ENCODE measurements at places on chromosomes 16 and 17.

DNA sequence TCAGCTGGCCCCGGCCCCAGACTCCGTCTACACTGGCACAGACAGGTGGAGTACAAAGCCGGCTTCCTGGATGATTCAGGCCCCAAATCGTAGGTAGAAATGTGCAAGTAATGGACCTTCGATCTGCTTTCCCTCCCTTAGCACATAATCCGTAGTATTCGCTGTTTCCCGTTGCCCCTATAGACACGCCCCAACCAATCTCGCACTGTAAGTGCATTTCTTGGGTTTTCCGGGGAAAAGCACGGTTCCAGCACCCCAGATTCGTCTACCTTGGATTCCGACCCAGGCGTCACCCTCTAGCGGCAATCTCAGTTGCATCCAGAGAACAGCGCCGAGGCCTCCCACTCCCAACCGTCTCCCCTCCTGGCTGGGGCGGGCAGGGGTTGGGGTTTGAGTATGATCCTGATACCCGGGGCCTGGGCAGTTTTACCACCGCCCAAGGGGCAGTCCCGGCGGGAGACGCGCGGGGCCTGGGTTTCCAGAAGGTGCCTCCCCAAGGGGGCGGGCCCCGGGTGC is 12.1 kb upstream of the FOXF1 start:
- no peak for DNase-seq

GRCh38 chr17:68288375-68288774 is 2.6 kb downstream of the SLC16A6 start:
- DNase-seq = peak; percentile 42

DNA sequence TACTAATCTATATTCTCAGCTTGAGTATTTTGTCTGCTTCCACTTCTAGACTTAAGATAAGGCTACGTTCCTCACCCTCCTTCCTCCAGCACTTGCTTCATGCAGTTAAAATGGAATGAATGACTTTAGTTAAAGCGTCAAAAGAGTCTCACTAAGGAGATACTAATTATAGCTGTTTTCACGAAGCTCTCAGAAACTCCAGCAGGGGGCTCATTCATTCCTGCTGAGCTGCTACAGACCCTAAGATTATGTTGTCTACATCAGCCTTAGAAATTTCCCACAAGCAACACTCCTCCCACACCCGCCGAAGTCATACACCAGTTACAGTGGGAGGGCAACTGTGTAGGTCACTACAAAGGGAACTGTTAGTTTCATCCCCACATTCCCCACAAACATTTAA is 57.0 kb upstream of the KIFC3 start:
- DNase-seq = no peak

GRCh38 chr17:9011001-9011400 is 10.3 kb upstream of the NTN1 start:
- DNase-seq = no peak

DNA sequence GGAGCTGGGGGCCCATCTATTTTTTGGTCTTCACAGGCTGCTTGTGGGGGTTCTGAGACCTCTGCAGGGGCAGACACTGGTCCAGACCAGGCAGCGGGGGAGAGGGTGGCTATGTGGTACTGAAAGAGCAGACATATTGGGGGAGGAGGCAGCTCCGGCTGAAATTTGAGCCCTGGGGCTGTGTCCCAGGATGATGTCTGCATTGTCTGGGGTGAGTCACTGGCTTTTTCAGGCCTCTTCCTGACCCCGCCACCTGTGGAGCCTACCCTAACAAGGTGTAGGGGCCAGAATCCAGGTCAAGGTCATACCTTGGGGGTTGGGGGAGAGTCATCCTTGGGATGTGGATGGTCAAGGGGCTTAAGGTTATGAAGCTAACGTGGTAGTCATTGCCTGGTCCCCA is 2.4 kb downstream of the CORO6 start:
- no peak for DNase-seq

DNA sequence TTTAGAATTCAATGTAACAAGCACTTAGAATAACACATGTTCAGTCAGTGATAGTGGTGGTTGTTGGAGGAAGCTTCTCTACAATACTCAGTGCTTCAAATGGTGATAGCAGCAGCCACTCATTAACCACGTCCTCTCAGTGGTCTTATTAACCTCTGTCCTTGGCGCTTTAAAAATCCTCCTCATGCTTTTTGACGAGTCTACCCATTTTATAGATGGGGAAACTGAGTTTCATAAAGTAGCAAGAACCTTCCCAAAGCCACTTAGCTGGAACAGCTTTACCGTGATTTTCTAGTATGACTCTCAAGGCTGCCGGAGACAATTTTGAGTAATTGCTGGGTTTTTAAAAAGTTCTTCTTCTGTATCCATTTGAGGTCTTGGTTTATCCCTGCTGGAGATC is 47.4 kb downstream of the PLCG2 start:
- no peak for DNase-seq

- DNase-seq = no peak
These were observed 22.4 kb downstream of the C1QTNF1 start for GRCh38 chr17:79046197-79046915.

- no peak for DNase-seq
These were observed 23.9 kb downstream of the MAPT start for GRCh38 chr17:45918241-45918745.

- DNase-seq = no peak
These were observed 235.2 kb upstream of the TNRC6C start for GRCh38 chr17:77723071-77723908.

GRCh38 chr17:50130559-50131305 is 772 bp upstream of the SAMD14 start:
- DNase-seq = no peak

DNA sequence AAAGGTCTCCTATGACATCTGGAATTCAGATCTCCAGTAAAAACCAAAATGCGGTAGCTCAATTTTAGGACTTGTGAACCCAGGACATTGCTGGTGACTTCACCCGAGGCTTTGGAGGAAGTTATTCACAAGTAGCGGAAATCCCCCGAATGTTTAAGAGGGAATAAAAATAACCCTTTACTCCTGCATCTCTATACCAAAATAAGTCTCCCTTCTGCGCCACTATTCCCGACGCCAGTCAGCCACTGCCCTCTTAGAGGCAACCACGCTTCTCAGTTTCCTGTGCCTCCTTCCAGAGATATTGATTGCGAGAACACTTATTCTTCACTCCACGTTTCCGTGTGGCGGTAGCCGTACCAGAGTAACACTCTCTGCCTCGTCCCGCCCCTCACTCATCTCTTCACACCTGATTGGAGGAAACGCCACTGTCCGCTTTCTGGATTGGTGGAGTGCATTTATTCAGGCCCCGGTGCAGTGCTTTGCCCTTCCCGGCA is 27.4 kb downstream of the EMP2 start:
- peak; percentile 56 for DNase-seq

DNA sequence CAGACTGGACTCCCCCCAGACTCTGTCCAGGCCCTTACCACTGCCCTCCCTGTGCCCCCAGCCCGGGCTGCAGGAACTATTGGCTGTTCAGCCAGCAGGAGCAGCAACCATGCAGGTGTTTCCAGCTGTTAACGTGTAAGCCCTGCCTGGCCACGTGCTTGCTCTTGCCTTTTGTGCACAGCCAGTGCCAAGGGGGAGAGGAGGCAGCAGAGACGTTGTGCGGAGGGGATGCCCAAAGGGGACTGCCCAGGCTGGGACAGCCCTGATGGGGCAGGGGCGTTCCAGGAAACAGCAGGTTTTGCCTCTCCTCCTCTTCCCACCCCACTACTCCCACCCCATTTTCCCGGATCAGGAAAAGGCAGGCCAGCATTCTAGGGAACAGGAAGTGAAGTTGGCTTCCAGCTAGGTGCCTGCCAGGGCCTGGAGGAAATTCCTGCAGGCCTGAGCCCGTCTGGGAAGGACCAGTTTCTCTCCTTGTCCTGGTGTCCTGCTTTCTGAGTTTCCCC is 16.7 kb upstream of the LASP1NB start:
- DNase-seq = no peak

DNA sequence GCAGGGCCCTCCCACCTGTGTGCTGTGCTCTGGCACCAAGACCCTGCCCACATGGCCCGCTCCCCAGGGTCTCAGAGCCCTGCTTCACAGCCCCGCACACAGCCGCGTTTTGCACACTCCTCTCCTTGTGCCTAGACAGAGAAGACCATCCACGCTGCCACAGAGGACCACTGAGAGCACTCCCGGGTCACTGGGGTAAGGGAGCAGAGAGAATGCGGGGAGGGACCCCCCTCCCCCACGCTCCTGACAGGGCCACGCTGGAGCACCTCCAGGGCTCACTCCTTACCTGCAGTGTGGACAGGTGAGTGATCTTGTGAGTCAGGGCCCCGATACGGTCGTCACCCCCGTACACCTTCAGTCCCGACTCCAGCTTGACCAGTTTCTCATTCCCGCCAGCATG is 7.0 kb downstream of the HAGH start:
- DNase-seq = no peak

DNA sequence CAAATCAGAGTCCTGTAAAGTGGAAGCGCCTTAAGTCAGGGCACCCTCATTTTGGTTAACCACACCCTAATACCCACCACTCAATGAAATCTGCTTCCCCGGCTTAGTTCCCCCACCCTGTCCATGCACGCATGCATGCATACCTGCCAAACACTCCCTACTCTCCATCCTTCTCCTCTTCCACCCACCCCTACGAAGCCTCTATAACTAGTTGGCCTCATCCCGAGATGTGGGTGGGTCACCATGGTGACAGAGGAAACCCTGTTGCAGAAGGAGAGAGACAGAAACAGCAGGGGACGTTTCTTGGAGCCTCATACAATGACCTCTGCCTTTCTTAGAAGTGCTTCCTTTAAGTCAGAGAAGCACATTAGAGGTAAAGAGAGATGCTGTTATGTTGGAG is 46.8 kb upstream of the DNAH9 start:
- no peak for DNase-seq

DNA sequence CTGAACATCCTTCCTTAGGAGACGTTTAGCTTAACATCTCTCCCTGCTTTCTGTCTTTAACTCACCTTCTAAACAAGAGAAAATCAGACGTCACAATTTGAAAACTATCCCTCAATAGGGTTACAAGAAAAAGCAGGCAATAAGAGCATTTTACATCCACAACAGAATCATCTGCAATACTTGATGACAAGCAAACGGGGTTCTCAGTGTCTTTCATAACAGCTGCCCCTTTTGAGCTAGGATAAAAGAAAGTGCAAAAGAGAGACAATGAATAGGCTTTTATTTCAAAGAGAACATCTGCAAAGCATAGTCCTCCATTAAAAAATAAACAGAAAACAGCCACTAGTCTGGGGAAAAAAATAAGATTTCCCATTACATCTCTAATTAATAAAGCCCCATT is 13.2 kb downstream of the XYLT1 start:
- DNase-seq = no peak

DNA sequence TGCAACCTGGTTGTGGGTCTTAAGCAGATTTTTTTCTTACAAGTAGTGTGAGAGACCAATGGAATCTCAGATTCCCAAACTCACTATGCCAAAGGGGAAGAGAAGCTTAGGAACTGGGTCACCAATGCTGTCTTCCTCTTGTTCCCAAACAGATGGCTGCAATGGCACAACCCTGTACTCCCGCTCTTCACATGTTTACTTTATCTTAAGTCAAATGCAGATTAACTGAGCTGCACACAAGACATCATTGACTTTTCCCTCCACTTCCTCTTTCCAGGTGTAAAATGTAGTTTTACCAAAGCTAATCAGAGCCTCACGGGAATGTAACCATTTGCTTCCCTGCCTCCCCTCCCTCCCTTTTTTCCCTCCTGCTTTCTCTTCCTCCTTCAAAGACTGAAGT is 14.4 kb upstream of the CD300E start:
- no peak for DNase-seq

DNA sequence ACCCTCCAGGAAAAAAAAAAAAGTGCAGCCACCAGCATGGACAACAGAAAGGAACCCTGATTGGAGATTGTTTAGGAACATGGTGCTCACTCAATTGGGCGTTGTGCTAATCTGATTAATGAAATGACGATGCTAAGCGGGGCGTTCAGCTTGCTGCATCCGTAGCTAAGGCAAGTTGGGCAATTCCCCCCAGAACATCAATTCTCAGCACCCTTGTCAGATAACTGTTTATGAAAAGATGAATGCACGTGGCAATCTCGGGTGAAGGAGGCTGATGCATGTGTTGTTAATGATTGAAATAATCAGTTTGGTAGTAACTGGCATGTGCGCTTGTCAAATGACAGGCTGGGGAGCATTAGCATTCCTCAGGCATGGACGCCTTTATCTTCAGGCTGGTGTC is 57.0 kb downstream of the HS3ST3A1 start:
- DNase-seq = no peak

GRCh38 chr16:51306116-51306515 is 155.0 kb upstream of the SALL1 start:
- no peak for DNase-seq

Data from GM18507 (cell line).